ENCODE measurements at places on chromosomes 16 and 17.

DNA sequence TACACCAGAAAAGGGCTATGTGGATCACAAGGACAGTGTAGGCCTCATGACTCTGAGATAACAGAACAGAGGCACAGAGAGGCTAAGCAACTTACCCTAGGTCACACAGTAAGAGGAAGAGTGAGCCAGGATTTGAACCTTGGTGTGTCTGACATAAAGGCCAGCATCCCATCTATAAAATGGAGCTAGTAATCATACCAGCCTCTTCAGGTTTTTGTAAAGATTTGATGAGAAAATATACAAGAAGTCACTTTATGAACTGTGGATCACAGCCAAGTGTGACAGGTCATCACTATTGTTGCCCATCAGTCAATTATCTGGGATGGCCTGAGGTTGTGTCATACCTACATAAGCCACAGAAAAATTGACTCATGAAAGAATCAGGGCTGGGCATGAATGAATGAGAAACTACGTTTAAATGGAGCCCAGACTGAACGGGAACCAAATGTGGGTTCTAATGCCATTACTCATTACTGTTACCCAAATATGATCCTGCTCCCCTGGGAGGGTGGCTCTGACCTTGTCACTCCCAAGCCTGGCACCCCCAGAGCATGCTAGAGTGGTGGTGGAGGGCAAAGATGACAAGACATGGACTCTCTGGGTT, 21.0 kb downstream of the FBXO39 start:
- no peak for DNase-seq

GRCh38 chr16:11640987-11641817, 27.1 kb upstream of the SNN start:
- peak; percentile 55 for DNase-seq

GRCh38 chr17:55294042-55294751, 29.4 kb downstream of the HLF start:
- no peak for DNase-seq

GRCh38 chr17:17196776-17197175, 9.4 kb downstream of the PLD6 start:
- no peak for DNase-seq

DNA sequence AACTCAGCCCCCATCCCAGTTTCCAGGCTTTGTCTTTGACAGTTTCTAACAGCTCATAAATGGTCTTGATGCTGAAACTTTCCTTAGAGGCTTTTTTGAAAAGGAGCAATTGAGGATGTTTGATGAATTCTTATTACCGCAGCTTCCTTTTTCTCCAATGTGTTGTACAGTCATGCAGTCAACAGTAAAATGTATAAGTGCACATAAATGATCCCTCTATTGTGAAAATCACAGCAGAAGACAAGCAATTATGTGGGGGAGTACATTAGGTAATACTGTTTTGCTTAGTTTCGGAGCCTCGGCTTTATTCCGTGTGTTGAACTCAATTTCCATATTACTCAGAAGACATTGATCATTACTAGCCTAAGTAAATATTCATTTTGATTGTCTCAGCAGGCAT, 673.7 kb downstream of the CDH8 start:
- no peak for DNase-seq
